Kidney (tissue), 22 donors: ENCODE measurements at places on chromosomes 13 and 19.

GRCh38 chr19:10270616-10271394, at the start of gene ICAM1:
TSS of gene ICAM1 (plus strand) at chr19:10271120. CDS start at chr19:10271160, 40 bp downstream.
- DNase-seq: peak; percentile 75

GRCh38 chr13:41229356-41229755, 34.0 kb downstream of the MTRF1 start:
- no peak for DNase-seq

DNA sequence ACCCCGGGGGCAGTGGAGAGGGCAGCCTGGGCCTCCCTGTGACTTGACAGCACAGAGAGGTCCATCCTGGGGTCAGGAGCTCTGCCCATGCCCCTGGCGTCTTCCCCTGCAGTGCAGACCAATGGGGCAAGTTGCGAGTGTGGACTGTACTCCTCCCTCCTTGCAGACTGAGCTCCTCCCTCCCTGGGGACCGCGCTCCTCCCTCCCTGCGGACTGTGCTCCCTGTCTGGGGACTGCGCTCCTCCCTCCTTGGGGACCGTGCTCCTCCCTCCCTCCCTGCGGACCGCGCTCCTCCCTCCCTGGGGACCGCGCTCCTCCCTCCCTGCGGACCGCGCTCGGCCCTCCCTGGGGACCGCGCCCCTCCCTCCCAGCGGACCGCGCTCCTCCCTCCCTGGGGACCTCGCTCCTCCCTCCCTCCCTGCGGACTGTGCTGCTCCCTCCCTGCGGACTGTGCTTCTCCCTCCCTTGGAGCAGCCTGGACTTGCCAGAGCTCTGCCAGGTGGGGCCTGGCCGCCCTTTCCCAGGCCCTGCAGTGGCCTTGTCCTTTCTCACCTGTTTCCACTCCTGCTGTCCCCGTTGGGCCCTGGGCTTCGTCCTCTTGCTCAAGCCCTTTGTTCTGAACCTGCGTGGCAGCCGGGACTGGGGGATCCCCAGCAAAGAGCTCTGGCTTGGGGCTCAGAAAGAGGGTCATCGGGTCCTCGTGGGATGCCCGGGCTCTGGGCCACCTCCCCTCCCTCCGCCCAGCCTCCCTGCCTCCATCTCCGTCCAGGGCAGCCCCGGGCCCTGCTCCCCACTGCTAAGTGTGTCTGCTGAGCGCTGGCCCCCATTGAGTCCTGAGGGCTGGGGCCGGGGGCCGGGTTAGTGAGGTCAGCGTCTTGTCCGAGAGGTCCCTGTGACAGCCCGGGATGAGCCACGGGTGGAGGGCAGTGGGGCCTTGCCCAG, 6.8 kb downstream of the GAMT start:
- DNase-seq: peak; percentile 53

GRCh38 chr19:34499155-34499834, 17.7 kb downstream of the WTIP start:
- no peak for DNase-seq

DNA sequence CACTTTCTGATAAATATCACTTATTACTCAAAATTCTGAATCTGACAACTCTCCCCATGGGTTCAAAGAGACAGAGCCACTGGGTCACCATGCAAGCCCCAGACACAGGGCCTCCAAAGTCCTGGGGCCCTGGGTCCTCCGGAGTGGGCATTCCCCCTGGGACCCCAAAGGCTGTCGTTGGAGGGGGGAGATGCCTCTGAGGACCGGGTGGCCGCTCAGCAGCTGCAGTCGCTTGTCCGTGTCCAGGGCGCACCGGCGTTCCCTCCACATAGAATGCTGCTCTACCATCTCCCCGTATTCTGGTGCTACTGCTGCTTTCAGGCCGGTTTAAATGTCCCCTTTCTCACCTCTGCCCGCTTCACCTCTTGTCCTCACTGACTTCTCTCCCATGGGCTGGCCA, 246.1 kb downstream of the TEX29 start:
- no peak for DNase-seq
